ENCODE measurements at places on chromosomes 7 and 10.

DNA sequence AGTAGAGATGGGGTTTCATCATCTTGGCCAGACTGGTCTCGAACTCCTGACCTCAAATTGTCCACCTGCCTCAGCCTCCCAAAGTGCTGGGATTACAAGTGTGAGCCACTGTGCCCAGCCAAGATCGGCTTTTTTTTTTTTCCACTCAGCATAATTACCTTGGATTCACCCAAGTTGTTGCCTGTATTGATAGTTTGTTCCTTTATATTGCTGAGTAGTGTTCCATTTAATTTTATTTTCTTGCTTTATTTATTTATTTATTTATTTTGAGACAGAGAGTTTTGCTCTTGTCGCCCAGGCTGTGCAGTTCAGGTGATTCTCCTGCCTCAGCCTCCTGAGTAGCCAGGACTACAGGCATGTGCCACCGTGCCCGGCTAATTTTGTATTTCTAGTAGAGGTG is 21.3 kb downstream of the KMT2E start:
- ATAC-seq = no peak

DNA sequence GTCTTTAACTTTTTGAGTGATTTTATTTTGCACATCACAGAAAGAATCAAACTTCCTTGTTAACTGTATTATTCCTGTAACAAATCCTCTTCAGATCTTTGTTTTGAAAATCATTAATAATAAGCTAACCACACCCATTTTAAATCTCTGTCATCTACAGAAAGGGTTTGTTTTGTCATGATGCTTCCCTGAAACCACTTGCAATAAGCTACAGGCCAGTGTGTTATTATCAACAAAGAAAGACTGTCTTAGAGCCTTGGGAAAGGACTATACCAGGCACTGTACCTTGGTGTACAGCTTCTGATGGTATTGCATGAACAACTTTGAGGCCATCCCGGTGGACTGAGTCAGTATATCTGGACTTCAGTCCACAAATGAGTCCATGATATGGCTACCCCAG is 145.3 kb upstream of the FAM3C start:
- no peak for ATAC-seq

DNA sequence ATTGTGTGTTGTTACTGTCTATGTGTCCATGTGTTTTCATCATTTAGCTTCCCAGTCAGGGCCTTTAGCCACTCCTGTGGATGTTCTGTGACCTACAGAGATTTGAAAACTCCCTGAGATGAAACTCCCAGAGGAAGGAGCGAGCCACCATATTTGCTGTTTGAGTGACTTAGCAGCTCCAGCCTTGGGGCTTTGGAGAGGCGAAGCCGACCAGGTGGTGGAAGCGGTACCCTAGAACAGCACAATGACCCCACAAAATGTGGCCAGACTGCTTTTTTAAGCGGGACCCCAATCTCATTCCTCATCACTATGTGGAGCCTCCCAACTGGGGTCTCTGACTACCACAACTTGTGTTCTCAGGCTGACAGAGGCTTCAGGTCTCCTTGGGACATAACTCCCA is 323.9 kb upstream of the KCND2 start:
- no peak for ATAC-seq

DNA sequence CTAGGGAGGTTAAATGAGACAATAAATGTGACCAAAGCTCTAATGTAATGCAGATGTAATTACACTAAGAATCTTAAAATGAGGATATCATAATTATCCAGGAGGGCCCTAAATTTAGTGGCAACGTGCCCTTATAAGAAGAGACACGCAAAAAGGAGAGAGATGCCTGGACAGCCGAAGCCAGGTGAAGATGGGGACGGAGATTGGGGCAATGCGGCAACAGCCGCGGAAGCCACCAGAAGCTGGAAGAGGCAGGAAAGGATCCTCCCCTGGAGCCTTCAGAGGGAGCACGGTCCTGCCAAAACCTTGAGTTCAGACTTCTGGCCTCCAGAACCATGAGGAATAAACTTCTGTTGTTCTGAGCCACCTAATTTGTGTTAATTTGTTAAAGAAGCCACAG is 25.3 kb upstream of the C10orf71 start:
- no peak for ATAC-seq

GRCh38 chr7:91683823-91684222 is 196.7 kb downstream of the MTERF1 start:
- no peak for ATAC-seq

DNA sequence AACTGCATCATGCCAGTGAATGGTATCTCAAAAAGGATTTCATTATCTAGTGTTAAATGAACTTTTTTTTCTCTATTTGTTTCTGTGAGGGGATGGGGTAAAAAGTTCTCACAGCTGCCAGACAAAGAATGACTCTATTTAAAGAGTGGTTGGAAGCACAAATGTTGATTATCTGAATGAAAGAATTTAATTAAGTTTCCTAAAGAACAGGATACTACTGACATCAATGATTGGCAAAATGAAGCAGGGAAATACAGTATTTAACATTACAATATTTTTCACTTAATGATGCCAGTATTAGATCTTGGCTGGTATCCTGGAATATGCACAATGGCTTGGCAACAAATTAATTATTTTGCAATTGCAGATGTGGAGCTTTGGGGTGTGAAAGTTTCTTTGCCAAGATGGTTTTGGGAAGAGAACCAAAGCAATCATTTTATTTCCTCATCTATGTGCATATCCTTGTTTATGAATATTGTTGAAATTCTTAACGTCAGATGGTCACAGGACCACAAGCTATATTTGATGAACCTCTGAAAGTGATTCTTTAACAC is 336.8 kb downstream of the ARL4A start:
- no peak for ATAC-seq

GRCh38 chr7:23467806-23468525 is 2.3 kb downstream of the IGF2BP3 start:
- ATAC-seq = peak; percentile 35

Measured in stimulated activated memory B cell treated with anti-CD40 and anti-IgM and Interleukin-4, amounts not matched to agents 10 μg/mL and 1 μg/mL and 100 μg/mL, for 72 hours (primary cell).